Psoas muscle (tissue), 8 donors: ENCODE measurements at places on chromosomes 4 and X. TPM values are rescaled to one million over a fixed set of nuclear protein-coding genes. Genes with fewer than 3 reads are reported as not detected.

DNA sequence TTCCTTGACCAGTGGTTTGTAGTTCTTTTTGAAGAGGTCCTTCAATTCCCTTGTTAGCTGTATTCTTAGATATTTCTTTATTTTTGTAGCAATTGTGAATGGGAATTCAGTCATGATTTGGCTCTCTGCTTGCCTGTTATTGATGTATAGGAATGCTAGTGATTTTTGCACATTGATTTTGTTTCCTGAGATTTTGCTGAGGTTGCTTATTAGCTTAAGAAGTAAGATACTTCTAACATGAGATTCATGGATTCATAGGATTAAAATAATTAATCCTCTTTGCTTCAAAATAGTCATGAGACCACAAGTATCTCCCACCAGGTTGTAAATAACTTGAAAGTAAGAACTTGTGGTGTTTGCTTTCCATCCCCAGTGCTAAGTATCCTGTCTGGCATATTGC is 308.9 kb downstream of the DTHD1 start:
- DNase-seq: no peak

CDS1 gene
- polyA plus RNA-seq: 0.04 TPM

MGAT4D gene
- not detected for polyA plus RNA-seq

BTC gene
- polyA plus RNA-seq: 0.15 TPM

ENAM gene
- polyA plus RNA-seq: 0.08 TPM

SRPX2 gene
- 2.8 TPM for polyA plus RNA-seq

TAF7L gene
- 0.04 TPM for polyA plus RNA-seq
